Activated CD4-positive, alpha-beta T cell treated with anti-CD3 and anti-CD28 coated beads for 36 hours (primary cell): ENCODE measurements at places on chromosomes 5 and 9. TPM values are rescaled to one million over a fixed set of nuclear protein-coding genes. Genes with fewer than 3 reads are reported as not detected.

The ZFP37 gene
- total RNA-seq = 1.0 TPM

DNA sequence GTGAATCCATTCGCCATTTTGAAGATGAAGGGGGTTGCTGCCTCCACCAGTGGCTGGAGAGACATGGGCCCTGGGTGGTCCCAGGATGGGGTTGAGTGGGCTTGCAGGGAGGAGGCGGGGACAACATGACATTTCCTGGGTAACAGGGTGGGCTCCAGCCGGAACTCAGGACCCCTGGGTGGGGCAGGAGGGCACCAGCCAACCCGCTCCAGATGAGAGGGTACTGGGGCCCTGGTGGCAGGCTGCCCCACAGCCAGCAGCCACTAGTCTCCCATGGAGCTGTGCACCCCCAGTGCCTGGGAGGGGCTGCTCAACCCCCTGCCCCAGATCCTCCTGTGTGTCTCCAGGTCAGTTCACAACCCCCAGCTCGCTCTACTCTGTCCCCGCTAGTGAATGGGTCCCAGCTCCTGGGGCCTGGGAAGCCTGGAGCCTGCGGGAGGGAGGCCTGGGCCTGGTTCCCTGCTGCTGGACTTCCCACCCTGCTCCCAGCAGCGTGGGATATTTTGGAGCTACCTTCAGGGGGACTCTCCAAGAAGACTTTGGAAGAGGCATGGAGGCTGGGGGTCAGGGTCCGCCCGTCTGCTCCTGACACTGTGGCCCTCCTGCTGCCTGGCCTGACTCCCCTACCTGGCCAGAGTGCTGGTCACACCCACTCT is 55.9 kb downstream of the AHRR start:
- peak overlapping the region; percentile 94 for H3K27ac ChIP-seq
- no peaks in the 10 kb centered on the region for H3K27me3 ChIP-seq
- peaks cover 18% of the 10 kb centered on the region for H3K36me3 ChIP-seq

DNA sequence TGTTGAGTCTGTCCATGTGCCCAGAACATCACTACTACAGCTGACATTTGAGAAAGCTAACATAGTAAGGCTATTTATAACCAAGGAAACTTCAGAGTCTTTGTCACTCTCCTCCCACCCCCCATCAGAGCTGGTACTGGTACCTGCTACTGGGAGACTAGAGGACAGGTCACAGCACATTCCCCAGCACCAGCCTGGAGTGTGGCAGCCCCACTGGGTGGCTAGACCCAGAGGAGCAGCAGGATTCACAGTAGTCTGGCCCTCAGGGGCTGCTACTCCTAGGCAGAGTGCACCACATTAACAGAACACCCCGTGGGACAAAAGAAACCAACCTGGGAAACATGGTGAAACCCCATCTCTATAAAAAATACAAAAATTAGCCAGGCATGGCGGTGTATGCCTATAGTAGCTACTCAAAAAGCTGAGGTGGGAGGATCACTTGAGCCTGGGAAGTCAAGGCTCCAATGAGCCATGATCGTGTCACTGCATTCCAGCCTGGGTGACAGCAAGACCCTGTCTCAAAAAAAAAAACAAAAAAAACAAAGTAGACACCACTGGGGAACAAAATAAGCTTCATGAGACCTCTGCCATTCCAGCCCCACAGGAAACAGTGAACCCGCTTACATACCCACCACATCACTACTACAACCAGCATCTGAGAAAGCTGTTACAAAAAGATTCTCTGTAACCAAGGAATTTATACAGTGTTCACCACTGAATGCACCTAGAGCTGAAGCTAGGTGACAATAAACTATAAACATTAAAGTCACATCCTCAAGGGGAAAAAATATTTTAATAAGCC is 26.3 kb upstream of the PTGER4 start:
- peak overlapping the region; percentile 71 for H3K4me3 ChIP-seq
- H3K36me3 ChIP-seq = peaks cover 2% of the 10 kb centered on the region
- DNase-seq = no peak
- H3K27ac ChIP-seq = peak overlapping the region; percentile 91
- peaks cover 64% of the 10 kb centered on the region for H3K4me1 ChIP-seq

DNA sequence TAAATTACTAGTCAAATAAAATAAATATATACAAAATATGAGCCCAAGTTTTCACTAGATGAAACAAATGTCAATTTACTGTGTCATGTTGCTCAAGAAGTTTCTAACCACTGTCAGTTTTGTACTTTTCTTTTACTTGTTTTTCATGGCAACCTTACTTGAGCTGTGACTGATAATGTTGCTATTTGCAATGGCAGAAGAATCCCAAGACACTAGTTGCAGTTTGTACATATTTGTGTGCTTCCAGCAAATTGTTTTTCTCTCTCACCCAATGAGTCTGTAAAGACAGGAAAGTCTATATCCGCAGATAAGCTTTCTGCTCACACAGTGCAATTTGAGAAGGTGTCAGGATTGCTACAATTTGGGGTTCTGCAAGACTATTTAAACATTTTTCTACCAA is 338.6 kb upstream of the PCSK5 start:
- no peaks in the 10 kb centered on the region for H3K4me1 ChIP-seq
- H3K27me3 ChIP-seq = peaks cover 2% of the 10 kb centered on the region
- DNase-seq = no peak
- no peaks in the 10 kb centered on the region for H3K36me3 ChIP-seq

- no peak overlapping the region for H3K4me3 ChIP-seq
- no peaks in the 10 kb centered on the region for H3K36me3 ChIP-seq
- no peaks in the 10 kb centered on the region for H3K4me1 ChIP-seq
- H3K27ac ChIP-seq = no peak overlapping the region
- no peak for DNase-seq
Measured at GRCh38 chr5:60076746-60077145, 183.2 kb upstream of the PDE4D start.

The SPOCK1 gene
- total RNA-seq = not detected

GRCh38 chr5:153523831-153524230 is 33.4 kb downstream of the GRIA1 start:
- no peaks in the 10 kb centered on the region for H3K4me1 ChIP-seq
- no peak overlapping the region for H3K27ac ChIP-seq
- H3K27me3 ChIP-seq = no peaks in the 10 kb centered on the region
- no peaks in the 10 kb centered on the region for H3K36me3 ChIP-seq
- H3K4me3 ChIP-seq = no peak overlapping the region

GRCh38 chr5:52840277-52841050 is 52.7 kb downstream of the ITGA1 start:
- no peak for DNase-seq
- no peak overlapping the region for H3K27ac ChIP-seq
- H3K27me3 ChIP-seq = no peaks in the 10 kb centered on the region
- H3K36me3 ChIP-seq = no peaks in the 10 kb centered on the region
- no peak overlapping the region for H3K4me3 ChIP-seq

DNA sequence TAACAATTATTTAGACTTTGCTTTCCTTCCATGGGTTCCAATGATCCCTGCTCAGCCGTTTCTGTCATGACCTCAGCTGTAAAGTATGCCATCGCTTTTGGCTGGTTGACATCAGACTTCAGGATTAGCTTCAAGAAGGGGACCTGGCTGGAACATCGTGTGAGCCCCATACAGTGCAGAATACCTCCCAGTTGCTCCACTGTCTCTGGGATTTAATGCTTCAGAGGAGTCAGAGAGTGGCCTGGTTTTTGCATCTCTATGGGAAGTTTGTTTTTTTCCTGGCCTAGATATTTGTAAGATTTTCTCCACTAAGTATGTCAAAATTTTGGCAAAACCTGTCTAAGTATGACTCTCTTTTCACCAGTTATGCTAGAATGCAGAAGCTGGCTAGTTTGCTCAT is 216.9 kb downstream of the GABBR2 start:
- H3K27ac ChIP-seq = no peak overlapping the region
- H3K4me1 ChIP-seq = no peaks in the 10 kb centered on the region
- no peaks in the 10 kb centered on the region for H3K36me3 ChIP-seq
- no peak overlapping the region for H3K4me3 ChIP-seq

The SV2C gene
- not detected for total RNA-seq

- DNase-seq = peak; percentile 87
- peak overlapping the region; percentile 68 for H3K27ac ChIP-seq
- H3K27me3 ChIP-seq = peaks cover 16% of the 10 kb centered on the region
- H3K4me3 ChIP-seq = peak overlapping the region; percentile 60
Measured at GRCh38 chr5:139746691-139747582, 48.7 kb upstream of the PSD2 start.

GRCh38 chr5:88689668-88690408 is 193.1 kb downstream of the MEF2C start:
- H3K27ac ChIP-seq = no peak overlapping the region
- no peak overlapping the region for H3K4me3 ChIP-seq
- peaks cover 84% of the 10 kb centered on the region for H3K27me3 ChIP-seq
- no peaks in the 10 kb centered on the region for H3K36me3 ChIP-seq
- H3K4me1 ChIP-seq = peaks cover 18% of the 10 kb centered on the region

DNA sequence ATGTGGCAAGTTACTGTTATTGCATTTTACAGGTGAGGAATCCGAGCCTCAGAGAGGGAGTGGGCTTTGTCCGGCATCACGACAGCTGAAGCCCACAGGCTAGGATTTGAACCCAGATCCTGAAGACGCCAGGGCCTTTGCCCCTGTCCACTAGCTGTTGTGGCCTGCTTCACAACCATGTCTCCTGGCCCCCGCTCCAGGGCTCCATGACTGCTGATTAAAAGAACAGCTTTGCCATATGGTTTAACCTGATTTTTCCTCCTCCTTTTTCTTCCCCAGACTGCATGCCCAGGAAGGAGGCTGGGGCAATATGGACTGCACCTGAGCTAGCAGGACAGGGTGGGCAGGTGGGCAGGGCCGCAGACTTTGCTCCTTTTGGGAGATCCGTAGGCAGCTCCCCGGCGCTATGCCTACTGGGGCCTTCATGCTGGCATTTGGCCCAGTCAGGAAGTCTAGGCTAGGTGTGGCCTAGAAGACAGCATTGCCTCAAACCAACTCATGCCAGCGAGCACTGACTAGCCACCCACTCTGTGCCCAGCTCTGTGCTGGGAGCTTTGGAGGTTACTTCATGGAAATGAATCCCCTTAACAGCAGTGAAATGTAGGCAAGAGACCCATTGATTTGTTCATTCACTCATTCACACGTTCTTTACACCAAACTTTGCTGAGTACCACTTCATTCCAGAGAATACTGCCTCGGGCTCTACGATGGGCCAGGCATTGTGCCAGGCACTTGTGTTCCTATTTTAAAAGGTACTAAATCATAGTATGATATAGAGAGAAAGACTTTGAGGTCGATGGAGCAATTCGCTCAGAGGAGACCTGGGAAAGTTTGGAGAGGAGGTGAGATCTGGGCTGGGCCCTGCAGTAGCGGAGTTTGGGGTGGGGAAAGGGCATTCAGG is 94.3 kb upstream of the CPEB4 start:
- H3K27ac ChIP-seq = no peak overlapping the region
- no peaks in the 10 kb centered on the region for H3K36me3 ChIP-seq
- H3K4me1 ChIP-seq = peaks cover 3% of the 10 kb centered on the region
- DNase-seq = no peak
- H3K4me3 ChIP-seq = no peak overlapping the region
- no peaks in the 10 kb centered on the region for H3K27me3 ChIP-seq

- DNase-seq = no peak
- no peak overlapping the region for H3K4me3 ChIP-seq
- H3K27ac ChIP-seq = no peak overlapping the region
- no peaks in the 10 kb centered on the region for H3K36me3 ChIP-seq
Measured at GRCh38 chr5:38899936-38900335, 54.1 kb downstream of the OSMR start.

DNA sequence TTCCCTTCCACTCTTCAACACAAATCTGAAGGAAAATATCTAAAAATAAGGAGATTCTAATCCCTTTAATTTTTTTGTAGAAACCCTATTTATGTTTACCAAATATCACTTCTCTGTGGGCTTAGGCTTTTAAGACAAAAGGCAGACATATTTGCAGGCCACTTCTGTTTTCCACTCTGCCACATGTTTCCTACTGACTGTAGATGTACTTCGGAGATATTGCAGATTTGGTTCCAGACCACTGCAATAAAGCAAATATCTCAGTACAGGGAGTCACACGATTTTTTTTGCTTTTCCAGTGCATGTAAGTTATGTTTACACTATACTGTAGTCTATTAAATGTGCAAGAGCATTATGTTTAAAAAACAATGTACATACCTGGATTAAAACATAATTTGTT is 219.0 kb downstream of the SREK1 start:
- peaks cover 12% of the 10 kb centered on the region for H3K27me3 ChIP-seq
- DNase-seq = no peak
- no peaks in the 10 kb centered on the region for H3K4me1 ChIP-seq
- H3K36me3 ChIP-seq = no peaks in the 10 kb centered on the region
- H3K27ac ChIP-seq = no peak overlapping the region
- no peak overlapping the region for H3K4me3 ChIP-seq

- peaks cover 8% of the 10 kb centered on the region for H3K36me3 ChIP-seq
- H3K4me1 ChIP-seq = peaks cover 8% of the 10 kb centered on the region
- no peak for DNase-seq
- H3K27me3 ChIP-seq = peaks cover 19% of the 10 kb centered on the region
- H3K27ac ChIP-seq = no peak overlapping the region
- H3K4me3 ChIP-seq = no peak overlapping the region
Measured at GRCh38 chr9:91012933-91013841, 211.6 kb downstream of the SYK start.

- H3K27me3 ChIP-seq = peaks cover 2% of the 10 kb centered on the region
- DNase-seq = no peak
- H3K27ac ChIP-seq = no peak overlapping the region
- H3K36me3 ChIP-seq = no peaks in the 10 kb centered on the region
- peaks cover 4% of the 10 kb centered on the region for H3K4me1 ChIP-seq
Measured at GRCh38 chr5:74608736-74609601, 31.6 kb downstream of the ENC1 start.
